ENCODE measurements at places on chromosomes 7 and 10.

GRCh38 chr10:16943295-16944285 is 126.4 kb upstream of the RSU1 start:
- no peak for DNase-seq

- DNase-seq: no peak
Measured at GRCh38 chr7:41351091-41351490, 351.8 kb downstream of the INHBA start.

DNA sequence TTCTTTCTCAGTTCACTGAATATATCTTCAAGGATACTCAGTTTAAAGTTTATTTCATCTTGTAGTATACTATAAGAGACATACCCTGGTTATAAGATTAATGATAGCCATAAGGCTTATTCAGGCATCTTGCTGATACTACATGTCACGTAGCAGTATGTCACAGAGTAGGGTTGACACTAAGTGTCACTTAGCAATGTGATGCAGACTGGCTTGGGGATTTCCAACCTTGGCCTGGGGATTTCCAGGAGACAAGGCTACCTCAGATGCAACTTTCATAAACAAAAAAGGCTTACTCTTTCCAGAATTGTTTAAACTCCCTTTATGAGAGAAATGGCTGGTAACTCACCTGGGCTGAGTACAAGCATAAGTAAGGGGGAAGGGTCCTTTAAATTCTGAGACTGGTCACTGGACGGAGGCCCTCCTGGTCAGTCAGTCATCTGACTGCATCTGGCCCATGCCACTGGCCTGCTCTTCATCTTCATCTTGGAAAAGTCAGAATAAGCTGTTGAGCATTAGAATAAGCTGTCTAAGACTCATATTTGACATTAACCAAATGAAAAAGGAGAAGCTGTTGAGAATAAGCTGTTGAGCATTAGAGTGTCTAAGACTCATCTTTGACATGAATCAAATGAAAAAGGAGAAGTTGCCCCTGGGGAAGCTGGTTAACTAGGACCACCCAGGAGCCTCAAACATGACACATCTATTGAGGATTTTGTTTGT is 9.5 kb downstream of the SLC13A1 start:
- DNase-seq: no peak

DNA sequence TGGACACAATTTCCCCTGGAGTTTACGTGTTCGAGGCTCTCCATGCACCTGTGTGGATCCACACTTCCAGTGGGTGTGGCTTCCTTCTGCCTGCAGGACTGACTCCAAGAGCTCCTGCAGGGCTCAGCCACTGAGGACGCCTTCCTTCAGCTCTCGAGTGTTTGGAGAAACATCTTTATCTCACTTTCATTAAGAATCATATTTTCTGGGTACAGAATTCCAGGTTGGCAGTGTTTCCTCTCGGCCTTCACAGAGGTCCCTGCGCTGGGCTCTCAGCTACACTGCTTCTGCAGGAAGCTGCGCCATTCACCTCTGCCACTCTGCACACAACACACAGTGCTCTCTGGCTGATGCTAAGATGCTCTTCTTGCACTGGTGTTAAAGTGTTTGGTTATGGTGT is 69.9 kb upstream of the NKX6-2 start:
- no peak for DNase-seq

GRCh38 chr7:121187676-121188075 is 141.1 kb upstream of the WNT16 start:
- no peak for DNase-seq

GRCh38 chr10:133465191-133465949 is 11.6 kb downstream of the SCART1 start:
- no peak for DNase-seq

- DNase-seq: no peak
Measured at GRCh38 chr10:78911533-78912340, 157.0 kb upstream of the ZMIZ1 start.

DNA sequence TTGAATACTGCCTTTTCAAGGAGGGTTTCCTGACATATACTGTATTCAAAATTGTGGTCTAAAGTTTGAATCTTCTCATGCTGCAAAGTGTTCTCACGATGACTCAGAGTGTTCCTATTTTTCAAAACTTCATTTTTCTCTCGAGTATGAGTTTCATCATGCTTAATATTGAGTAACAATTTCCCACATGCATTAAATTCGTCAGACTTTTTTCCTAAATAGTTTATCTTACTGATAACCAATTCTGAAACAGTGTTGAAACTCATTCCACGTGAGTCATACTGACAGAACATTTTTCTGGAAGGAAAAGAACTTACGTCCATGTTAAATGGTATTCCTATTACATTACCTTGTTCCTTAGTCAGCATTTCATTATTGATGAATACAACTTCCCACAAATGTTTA is 44.1 kb downstream of the ZNF33B start:
- DNase-seq: no peak

- DNase-seq: no peak
Measured at GRCh38 chr7:74604326-74605020, 53.0 kb upstream of the GTF2I start.

- no peak for DNase-seq
Measured at GRCh38 chr7:121214657-121215056, 114.1 kb upstream of the WNT16 start.

DNA sequence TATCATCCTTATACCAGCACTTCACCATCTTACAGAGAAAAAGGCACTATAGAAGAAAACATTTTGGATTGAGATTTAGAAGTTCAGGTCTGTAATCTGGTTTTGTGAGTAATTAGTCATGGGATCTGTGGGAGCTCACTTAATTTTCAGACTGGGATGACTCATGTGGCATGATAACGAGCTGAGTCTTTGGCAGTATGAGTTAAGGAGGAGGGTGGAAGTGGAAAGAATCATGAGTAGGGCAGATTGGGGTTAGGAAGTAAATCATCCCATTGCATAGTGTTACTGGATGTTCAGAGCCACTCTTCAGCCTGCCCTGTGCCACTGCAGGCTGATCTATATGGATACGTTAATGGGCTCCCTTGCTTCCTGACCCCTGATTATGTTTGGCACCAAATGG is 64.9 kb downstream of the ZNF92 start:
- DNase-seq: no peak

- no peak for DNase-seq
Measured at GRCh38 chr7:42151309-42151708, 85.7 kb downstream of the GLI3 start.

Measured in SHP77 treated with DMSO at 0.1 percent for 48 hours (cell line).